ENCODE measurements at places on chromosomes 7 and 10. TPM values are rescaled to one million over a fixed set of nuclear protein-coding genes. Genes with fewer than 3 reads are reported as not detected.

DNA sequence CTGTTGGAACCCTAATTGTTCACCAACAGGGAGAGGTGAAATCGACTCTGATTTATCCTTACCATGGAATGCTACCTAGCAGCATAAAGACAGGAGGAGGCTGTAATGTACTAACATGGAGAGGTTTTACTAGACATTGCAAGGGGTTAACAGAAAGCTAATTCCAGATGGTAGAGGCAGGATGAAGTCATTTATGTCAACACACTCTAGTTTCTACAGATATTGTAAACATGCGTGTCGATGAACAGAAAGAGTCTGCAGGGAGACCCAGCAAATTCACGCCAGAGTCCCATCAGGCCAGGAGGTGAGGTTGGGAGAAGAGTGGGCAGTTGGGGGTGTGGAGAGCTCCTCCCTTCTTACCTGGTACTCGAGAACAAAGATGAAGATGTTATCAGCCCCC lies 7.0 kb downstream of the NPC1L1 start:
- H3K4me3 ChIP-seq, result no peak overlapping the region
- no peaks in the 10 kb centered on the region for H3K4me1 ChIP-seq
- H3K27ac ChIP-seq, result no peak overlapping the region
- H3K36me3 ChIP-seq, result no peaks in the 10 kb centered on the region
- no peak for DNase-seq

GRCh38 chr7:28605427-28606085 lies 193.2 kb downstream of the CREB5 start:
- H3K4me1 ChIP-seq, result peaks cover 6% of the 10 kb centered on the region
- H3K27ac ChIP-seq, result no peak overlapping the region
- no peaks in the 10 kb centered on the region for H3K27me3 ChIP-seq

GRCh38 chr7:146902728-146903127 lies 786.1 kb downstream of the CNTNAP2 start:
- H3K36me3 ChIP-seq, result no peaks in the 10 kb centered on the region
- H3K4me3 ChIP-seq, result no peak overlapping the region
- no peaks in the 10 kb centered on the region for H3K27me3 ChIP-seq

DNA sequence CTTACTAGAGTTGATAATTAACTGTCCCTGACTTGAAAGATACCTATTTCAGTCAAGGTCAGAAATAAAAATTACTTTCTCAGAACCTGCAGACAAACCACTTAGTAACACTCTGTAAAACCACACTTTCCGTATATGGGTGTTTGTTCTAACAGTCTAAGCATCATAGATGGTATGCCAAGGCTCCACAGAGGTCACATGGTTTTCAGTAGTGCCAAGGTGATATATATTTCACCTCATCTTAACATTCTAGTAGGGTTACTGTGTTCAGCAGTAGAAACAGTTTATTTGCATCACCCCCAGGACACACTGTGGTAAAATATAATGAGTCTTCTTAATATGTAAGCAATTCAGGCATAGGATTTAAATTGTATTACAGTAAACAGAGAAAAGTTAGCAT lies 61.5 kb downstream of the KCND2 start:
- no peak overlapping the region for H3K4me3 ChIP-seq
- H3K27ac ChIP-seq, result no peak overlapping the region
- no peak for DNase-seq
- H3K27me3 ChIP-seq, result no peaks in the 10 kb centered on the region
- no peaks in the 10 kb centered on the region for H3K4me1 ChIP-seq

DNA sequence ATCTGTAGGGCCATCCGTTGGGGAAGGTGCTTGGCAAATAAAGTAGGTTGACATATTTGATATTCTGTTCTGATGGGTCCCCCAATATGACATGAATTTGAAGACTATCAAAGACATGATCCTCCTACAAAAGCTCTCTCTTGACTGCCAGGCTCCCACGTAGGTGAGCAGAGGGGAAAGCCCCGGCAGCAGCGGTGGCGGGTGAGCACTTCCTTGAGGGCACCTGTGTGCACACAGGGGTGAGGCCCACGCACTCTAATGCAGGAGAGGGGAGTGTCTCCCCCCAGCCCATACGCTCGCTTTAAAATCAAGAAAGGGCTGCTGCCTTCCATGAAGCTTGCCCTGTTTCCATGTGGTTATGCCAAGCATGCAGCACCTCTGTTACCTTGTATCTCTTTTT lies 100.4 kb downstream of the TAX1BP1 start:
- no peaks in the 10 kb centered on the region for H3K27me3 ChIP-seq
- peaks cover 4% of the 10 kb centered on the region for H3K36me3 ChIP-seq
- H3K4me3 ChIP-seq, result no peak overlapping the region
- peaks cover 23% of the 10 kb centered on the region for H3K4me1 ChIP-seq

DNA sequence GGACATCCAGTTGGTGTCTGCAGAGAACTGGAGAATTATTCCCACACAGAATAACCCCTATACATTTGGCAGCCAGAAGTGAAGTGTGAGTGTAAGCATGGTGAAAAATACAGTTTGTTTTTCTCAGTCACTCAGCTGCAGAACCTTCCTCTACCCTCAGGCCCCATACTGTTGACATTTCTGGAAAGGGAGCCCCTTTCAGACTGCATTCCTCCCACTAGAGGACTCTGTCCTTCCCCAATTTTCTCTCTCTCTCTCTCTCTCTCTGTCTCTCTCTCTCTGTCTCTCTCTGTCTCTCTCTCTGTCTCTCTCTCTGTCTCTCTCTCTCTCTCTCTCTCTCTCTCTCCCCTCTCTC lies 86.8 kb upstream of the STEAP1B start:
- no peaks in the 10 kb centered on the region for H3K36me3 ChIP-seq
- DNase-seq, result no peak
- no peak overlapping the region for H3K4me3 ChIP-seq
- H3K4me1 ChIP-seq, result peaks cover 17% of the 10 kb centered on the region

DNA sequence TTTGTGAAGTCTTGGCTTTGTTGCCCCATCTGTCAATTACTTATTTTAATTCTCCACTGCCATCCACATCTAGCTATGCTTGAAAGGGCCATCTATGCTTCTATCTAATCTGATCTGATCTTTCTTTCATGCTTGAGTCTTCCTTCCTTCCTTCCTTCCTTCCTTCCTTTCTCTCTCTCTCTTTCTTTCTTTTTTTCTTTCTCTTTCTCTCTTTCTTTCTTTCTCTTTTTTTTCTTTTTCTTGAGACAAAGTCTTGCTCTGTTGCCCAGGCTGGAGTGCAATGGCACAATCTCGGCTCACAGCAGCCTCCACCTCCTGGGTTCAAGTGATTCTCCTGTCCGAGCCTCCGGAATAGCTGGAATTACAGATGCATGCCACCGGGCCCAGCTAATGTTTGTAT lies 11.3 kb downstream of the TFR2 start:
- peaks cover 32% of the 10 kb centered on the region for H3K27me3 ChIP-seq
- H3K4me3 ChIP-seq, result no peak overlapping the region
- no peak overlapping the region for H3K27ac ChIP-seq
- H3K4me1 ChIP-seq, result no peaks in the 10 kb centered on the region

Gene FEZF1
- not detected for total RNA-seq

Gene PROSER2
- total RNA-seq, result 2.5 TPM

Gene GPER1
- total RNA-seq, result 4.6 TPM

Gene MET
- 15.9 TPM for total RNA-seq

Gene NEUROG3
- not detected for total RNA-seq
